ENCODE measurements at places on chromosomes 4 and X. TPM values are rescaled to one million over a fixed set of nuclear protein-coding genes. Genes with fewer than 3 reads are reported as not detected.

- H3K36me3 ChIP-seq: no peaks in the 10 kb centered on the region
- no peak overlapping the region for H3K27ac ChIP-seq
- H3K27me3 ChIP-seq: no peaks in the 10 kb centered on the region
- H3K4me1 ChIP-seq: no peaks in the 10 kb centered on the region
- H3K4me3 ChIP-seq: no peak overlapping the region
- DNase-seq: no peak
These were observed 1002.0 kb upstream of the PCDH7 start for GRCh38 chr4:29718136-29718535.

- peak; percentile 56 for DNase-seq
- no peak overlapping the region for H3K27ac ChIP-seq
These were observed 44.4 kb upstream of the TMSB15B start for GRCh38 chrX:103918050-103918449.

The ABCE1 gene
- 57.1 TPM for total RNA-seq

- no peak for DNase-seq
- peaks cover 8% of the 10 kb centered on the region for H3K4me1 ChIP-seq
- H3K27ac ChIP-seq: no peak overlapping the region
These were observed 60.5 kb downstream of the SEC24D start for GRCh38 chr4:118775405-118775804.

- H3K4me1 ChIP-seq: no peaks in the 10 kb centered on the region
- no peaks in the 10 kb centered on the region for H3K36me3 ChIP-seq
- H3K4me3 ChIP-seq: no peak overlapping the region
- no peaks in the 10 kb centered on the region for H3K27me3 ChIP-seq
These were observed 301.7 kb upstream of the EMCN start for GRCh38 chr4:100819505-100819904.

DNA sequence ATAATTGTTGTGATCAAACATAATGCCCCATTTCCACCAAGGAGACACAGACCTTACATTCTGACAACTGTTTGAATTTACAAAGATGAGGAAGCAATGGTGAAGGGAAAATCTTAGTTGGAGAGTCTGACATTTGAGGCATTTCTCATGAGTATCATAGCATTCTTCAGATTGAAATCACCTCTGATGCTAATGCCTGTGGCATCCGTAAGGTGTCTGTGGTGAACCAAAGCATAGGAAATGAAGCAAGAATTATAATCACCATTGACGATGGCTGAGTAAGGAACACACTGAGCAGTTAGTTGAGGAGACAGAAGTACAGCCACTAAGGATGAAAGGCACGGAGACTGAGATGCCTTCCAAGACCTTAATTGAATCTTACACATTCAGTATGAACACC is 575.7 kb downstream of the TRIML1 start:
- H3K4me1 ChIP-seq: no peaks in the 10 kb centered on the region
- H3K27me3 ChIP-seq: no peaks in the 10 kb centered on the region
- H3K4me3 ChIP-seq: no peak overlapping the region
- DNase-seq: no peak
- no peaks in the 10 kb centered on the region for H3K36me3 ChIP-seq
